CD4-positive, alpha-beta T cell treated with Interleukin-6 for 4 hours (primary cell): ENCODE measurements at places on chromosomes 16 and 17.

- DNase-seq: no peak
These were observed 190.7 kb downstream of the C16orf95 start for GRCh38 chr16:87126403-87127025.

DNA sequence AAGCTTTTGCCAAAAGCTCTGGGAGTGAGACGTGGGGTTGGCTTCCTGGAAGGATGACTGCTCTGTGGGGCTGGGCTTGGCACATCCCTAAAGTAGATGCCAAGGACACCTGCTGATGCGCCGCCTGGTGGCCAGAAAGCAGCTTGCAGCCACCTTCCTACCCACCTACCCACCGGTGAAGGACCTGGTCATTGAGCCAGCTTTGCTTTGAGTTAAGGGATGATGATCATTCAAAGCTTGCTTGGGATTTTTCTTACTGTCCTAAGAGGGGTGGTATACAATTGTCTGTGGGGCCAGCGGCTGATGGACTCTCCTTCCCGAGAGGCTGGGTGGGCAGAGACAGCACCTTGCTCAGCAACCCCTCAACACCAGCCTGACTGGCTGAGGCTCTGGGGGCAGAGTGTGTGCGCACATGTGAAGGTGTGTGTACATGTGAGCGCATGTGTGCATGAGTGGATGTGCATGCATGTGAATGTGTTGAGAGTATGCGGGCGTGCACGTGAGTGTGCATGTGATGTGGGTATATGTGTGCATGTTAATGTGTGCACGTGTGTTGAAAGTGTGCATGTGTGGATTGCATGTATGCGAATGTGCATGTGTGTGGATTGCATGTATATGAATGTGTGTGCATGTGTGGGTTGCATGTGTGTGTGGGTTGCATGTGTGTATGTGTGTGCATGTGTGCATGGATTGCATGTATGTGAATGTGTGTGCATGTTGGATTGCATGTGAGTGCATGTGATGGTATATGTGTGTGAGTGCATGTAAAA, 18.6 kb downstream of the C1QTNF1 start:
- DNase-seq: peak; percentile 66

DNA sequence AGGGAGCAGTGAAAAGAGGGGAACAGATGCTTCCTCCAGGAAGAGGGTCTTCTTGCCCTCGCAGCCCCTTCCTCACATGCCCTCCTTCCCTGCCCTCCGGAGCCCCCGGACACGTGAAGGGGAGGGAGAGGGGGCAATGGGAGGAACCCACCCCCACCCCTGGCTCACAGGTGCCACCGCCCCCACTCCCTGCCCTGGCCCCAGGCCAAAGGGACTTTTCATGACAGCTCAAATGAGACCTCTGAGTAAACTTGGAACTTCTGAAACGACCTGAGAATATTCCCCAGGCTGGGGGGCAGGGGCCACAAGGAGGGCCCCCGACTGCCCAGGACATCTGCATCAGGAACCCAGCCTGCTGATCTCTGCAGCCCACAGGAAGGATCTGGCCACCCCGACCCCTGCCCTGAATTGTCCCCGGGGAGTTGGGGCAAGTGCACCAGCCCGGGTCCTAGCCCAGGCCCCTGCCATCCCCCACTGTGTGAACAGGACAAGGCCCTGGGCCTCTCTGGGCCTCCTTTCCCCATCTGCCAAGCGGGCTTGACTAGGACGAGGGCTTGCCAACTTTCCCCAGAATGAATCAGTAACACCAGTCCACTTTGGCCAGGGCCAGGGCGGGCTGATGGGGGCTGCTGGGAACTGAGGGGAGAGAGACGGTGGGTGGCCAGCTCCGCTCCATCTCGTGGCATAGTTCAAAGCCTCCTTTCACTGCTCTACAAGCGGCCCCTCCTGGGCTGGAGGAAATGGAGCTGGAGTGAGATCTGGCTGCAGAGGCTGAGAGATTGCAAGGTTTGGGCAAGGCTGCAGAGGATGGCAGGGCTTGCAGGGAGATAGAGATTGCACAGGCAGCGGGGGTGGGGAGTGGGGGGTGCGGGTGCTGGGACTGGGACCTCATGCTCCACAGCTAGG, 3.8 kb downstream of the IL21R start:
- peak; percentile 44 for DNase-seq

GRCh38 chr17:1729966-1730325, 5.4 kb downstream of the WDR81 start:
- no peak for DNase-seq

DNA sequence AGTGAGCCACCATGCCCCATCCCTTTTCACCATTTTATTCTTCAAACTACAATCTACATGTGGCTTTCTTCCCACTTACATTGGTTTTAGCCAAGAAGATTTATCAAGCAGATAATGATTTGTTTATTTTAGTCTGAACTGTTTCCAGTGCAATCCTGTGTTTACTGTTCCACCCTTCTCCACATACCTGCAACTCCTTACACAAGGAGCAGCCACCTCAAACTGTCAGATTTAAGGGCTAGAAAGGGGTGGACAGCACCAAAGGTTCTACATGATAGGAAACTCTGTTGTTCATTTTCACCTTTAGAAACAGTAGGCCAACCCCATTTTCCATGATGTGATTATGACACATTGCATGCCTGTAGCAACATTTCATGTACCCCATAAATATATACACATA, 1.9 kb downstream of the RUNDC1 start:
- no peak for DNase-seq

DNA sequence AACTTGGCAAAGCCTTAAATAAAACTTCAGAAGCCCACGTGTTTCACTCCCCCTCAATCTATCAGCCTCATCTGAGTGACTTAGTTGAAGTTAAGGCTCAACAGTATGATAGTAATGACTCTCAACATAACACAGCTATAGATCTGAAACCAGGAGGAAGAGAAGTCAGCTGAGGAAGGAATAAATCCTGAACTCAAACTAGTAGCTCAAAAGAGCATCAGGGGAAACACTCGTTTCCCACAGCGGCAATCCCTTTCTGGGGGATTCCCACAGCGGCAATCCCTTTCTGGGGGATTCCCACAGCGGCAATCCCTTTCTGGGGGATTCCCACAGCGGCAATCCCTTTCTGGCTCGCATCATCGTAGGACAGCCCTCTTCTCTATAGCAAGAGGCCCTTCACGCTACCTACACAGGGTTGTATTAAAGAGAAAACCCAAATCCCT, 56.8 kb downstream of the ZZEF1 start:
- no peak for DNase-seq

- DNase-seq: no peak
These were observed 60.3 kb upstream of the CIBAR2 start for GRCh38 chr16:85172455-85173145.

GRCh38 chr17:6457688-6458459, 13.6 kb downstream of the PIMREG start:
- DNase-seq: no peak

- DNase-seq: no peak
These were observed 2.5 kb downstream of the VASN start for GRCh38 chr16:4373909-4374742.

GRCh38 chr16:78072275-78072674, 27.2 kb upstream of the WWOX start:
- no peak for DNase-seq

- peak; percentile 6 for DNase-seq
These were observed 38.3 kb upstream of the HAPSTR1 start for GRCh38 chr16:9053006-9053601.

DNA sequence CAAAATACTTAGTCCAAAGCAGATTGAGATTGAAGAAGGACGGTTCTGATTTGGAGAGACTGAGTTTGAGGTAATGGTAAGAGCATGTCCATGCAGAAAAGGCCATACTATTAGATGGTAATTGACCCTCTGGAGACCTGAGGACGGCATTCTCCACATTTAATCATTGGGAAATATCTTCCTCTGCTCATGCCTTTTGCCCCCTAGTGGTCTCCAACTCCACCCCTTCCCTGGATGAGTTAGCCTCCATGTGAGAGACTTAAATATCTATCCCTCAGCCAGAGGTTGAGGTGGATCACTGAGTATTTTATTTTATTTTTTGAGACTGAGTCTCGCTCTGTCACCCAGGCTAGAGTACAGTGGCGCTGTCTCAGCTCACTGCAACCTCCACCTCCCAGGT, 10.4 kb upstream of the OR3A1 start:
- DNase-seq: no peak

- no peak for DNase-seq
These were observed 6.5 kb downstream of the TMEM170A start for GRCh38 chr16:75458029-75458428.

GRCh38 chr16:23753908-23754593, 775 bp upstream of the CHP2 start:
- DNase-seq: no peak

GRCh38 chr16:47260503-47260902, 116.8 kb upstream of the NETO2 start:
- DNase-seq: no peak

DNA sequence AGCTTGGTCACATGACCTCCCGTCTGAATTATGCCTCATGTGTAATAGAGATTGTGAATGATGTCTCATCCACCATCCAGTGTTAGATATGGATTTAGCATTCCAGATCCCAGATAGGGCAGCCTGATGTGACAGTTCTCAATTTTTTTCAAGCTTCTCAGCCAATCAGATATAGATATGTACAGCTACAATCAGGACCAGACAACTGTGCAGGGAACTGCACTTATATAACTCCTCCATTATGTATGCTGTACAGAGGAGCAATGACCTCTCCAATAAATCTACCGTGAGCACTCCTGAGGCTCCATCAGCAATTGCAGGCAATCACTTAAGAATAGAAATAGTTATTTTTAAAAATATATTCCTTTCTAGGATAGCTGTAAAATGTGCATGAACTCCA, 722.8 kb upstream of the SOX9 start:
- DNase-seq: no peak

DNA sequence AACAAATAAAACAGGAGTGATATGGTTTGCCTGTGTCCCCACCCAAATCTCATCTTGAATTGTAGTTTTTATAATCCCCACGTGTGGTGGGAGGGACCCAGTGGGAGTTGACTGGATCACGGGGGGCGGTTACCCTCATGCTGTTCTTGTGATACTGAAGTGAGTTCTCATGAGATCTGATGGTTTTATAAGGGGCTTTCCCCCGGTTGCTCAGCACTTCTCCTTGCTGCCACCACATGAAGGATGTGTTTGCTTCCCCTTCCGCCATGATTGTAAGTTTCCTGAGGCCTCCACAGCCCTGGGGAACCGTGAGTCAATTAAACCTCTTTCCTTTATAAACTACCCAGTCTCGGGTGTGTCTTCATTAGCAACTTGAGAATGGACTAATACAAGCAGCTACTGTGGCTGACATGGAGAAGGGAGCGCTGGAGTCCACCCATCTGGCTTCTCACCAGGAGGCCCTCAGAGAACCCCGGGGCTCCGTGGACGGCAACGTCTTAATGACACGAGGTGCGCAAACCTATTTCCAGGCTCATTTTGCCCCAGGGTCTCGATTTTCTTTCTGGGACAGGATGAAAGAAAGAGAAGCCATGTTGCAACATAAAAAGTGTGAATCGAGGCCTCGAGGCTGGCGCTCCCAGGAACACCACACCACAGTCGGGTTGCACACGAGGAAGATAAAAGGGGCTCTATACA, 129.5 kb downstream of the DYNLRB2 start:
- no peak for DNase-seq

DNA sequence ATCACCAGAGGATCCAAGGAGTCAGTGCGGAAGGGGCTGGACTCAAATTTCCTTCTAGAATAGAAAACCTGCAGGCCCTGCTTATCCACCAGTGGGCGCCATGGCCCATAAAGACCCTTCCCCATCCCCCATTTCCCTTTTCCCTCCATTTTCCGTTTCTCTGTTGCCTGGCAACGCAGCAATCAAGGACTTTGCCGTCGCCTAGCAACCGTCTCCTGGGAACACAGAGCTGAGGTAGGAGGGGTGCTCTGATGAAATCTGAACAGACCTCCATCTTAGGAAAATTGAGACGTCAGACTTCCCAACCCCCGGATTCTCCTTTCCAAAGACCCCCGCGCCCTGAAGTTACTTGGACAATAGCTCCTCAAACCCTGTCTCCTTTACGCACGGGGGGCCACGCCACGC, 5.7 kb downstream of the DLG4 start:
- DNase-seq: no peak

GRCh38 chr17:66514227-66514806, 211.9 kb downstream of the PRKCA start:
- DNase-seq: no peak

- no peak for DNase-seq
These were observed 135.8 kb downstream of the FOXL1 start for GRCh38 chr16:86714166-86714565.

- DNase-seq: no peak
These were observed 55.0 kb upstream of the MRC2 start for GRCh38 chr17:62572488-62572887.
